AG09309 (cell line): ENCODE measurements at places on chromosomes 1 and 21.

GRCh38 chr1:85629532-85629920 is 49.0 kb downstream of the CCN1 start:
- no peak for DNase-seq

DNA sequence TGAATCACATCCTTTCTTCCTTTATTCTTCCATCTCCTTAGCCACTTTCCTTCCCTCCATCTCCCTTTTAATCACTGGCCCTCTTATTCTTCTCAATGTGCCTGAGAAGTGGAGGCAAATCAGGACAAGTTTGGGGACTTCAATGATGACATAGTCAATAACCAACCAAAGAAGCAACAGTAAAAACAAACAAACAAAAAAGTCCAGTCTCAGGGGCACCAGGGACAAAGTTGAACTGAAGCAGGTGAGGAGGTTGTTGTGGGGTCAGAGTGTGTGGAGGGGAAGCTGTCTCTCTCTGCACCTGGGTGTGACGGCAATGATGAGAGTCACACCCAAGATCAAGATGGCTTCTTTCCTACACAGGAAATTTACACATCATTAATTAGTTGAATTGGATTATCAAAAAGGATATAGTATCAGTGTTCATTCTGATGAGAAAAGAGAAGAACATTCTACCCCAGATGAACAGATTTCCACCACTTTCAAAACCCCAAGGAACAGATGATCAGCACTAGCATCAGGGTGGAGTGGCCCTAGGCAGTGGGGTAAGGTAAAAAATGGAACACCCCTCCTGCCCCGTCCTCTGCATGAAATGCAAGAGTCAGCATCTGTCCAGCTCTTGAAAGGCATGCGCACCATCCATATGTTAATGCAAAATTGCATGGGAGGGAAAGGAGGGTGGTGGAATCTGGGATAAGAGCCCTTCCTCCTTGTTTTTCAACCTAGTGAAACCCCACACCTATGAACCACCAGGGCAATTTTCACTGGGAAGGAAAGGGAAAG is 32.6 kb downstream of the HSD3B2 start:
- no peak for DNase-seq

- DNase-seq, result no peak
These were observed 10.0 kb upstream of the ABCG1 start for GRCh38 chr21:42208801-42209490.

DNA sequence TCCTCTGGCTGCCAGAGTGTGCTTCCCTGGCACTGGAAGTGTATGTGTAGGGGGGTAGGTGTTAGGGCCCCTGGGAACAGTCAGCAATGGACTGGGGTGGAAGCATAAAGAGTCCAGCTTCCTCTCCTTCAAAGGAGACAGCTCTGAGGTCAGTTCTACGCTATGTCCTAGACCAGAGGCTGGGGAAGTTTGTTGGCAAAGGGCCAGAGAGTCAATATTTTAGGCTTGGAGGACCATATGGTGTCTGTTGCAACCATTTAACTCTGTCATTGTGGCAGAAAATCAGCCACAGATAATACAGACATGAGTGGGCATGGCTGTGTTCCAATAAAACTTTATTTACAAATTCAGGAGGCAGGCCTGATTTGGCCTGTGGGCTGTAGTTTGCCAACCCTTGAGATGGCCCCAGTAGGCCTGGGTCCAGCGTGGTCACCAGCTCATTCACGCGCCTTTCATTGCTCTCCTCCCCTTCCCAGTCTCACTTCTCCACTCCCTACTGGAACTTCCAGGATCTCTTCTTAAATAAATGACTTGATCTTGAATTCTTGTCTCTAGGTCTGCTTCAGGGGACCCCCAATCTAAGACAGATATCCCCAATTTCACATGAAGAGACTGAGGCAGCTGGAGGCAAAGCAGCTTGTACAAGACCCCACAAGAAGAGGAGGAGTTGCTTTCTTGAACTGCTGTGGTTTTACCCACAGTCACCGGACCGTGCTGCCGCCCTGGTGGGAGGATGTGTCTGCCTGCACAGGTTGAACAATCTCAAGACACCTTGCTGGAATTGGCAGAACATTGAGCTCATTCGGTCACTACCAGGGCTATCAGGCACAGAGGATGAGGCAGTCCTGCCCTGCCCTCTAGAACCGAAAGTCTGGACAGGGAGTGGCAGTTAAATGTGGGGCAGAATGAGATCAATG is 162.4 kb upstream of the POU3F1 start:
- DNase-seq, result no peak

DNA sequence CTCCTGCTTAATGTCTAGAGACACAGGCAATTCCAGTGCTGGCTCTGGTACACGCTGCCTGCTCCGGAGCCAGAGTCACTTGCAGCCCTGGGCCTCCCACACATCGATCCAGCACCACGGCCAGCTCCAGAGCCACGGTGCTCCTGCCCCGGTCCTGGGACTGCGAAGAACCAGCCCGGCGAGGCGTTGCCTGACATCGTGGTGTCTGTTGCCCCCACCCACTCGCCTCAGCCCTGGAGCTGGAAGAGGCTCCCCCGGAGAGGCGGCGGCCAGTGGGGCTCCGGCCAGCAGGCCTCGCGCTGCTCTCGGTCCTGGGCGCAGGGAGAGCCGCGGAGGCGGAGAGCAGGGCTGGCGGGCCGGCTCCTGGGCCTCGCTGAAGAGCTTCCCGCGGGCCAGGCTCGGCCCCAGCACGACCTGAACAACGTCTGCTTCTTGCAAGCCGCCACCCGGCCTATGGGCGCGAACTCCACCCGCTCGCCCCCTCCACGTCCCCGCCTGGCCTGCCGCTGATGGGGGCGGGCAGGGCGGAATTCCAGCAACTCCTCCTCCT is 364.8 kb downstream of the CEP170 start:
- no peak for DNase-seq

DNA sequence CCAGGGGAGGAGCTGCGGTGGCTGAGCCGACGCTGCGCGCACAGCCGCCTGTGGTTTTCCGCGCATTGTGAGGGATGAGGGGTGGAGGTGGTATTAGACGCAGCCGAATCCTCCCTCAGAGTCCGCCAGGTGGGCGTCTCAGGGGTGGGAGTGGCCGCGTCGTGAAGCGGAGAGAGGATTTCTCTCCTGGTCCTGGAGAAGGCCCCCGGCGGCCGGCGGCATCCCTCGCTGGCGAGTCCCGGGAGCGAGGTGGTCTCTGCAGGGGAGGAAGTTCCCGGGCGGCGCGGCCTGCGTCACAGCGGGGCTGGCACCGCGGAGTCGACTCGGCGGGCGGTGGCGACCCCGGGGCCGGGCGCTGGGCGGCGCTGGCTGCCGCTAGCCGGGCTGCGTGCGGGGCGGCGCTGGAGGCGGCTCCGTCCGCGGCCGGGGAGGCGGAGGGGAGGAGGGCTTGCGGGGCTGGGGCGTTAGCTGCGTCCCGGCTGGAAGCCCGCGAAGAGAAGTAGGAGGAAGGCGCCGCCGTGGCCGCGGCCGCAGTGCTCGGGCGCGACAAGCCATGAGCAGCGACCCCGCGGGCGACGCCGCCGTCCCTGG is at the start of gene LRRC8C:
LRRC8C (plus strand) TSS at position 464 of the 591 bp plus-strand sequence. CDS start 53,354 bp downstream, outside the sequence.
- DNase-seq, result no peak

DNA sequence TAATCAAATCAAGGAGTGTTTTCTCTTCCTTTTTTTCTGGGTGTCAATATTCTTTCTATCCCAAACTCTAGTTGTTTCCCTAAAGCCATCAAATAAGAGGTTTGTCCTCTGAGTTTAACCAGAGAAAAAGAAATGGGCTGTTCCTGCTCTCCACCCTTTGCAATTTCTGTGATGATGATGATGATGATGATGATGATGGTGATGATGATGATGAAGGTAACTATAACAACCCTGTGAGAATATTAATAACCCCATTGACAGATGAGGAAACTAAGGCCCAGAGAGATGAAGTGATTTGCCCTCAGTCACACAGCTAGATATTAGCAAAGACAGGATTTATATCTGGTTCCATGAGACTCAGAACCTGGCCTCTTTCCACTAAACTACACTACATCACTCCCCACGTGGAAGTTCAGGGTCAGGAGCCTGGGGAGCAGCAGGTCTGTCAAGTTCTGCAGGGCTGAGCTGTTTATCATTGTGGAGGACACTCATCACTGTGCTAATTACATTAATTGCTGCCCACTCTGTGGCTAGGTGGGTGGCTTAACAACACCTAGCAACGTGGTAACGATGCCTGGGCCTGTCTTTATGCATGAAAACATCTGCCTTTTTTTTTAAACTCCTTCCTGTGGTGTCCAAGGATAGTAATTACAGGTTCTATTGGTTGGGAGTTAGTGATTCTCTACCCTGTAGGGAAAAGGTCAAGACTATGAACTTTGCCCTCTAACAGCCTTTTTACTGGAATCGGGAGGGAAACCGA is 19.0 kb upstream of the JUN start:
- no peak for DNase-seq
